Stimulated activated memory B cell treated with anti-CD40 and anti-IgM and Interleukin-4, amounts not matched to agents 10 μg/mL and 1 μg/mL and 100 μg/mL, for 72 hours (primary cell): ENCODE measurements at places on chromosomes 5 and 9.

- ATAC-seq: no peak
Measured at GRCh38 chr5:125274211-125274610, 527.8 kb upstream of the ZNF608 start.

GRCh38 chr5:172603251-172603806 is 37.7 kb upstream of the NEURL1B start:
- no peak for ATAC-seq

DNA sequence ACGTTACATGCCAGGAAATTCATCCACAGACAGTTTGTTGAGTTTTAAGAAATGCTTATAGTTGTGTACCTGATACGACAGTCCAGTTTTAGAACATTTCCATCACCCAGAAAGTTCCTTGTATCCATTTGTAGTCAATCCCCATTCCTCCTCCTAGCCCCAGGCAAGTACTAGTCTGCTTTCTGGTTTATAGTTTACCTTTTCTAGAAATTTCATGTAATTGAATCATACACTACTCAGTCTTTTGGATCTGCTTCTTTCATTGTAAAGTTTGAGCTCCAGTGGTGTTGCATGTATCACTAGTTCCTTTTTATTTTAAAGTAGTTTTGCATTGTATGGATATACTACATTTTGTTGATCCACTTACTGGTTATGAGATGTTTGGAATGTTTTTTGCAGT is 291.2 kb downstream of the AOPEP start:
- ATAC-seq: no peak

DNA sequence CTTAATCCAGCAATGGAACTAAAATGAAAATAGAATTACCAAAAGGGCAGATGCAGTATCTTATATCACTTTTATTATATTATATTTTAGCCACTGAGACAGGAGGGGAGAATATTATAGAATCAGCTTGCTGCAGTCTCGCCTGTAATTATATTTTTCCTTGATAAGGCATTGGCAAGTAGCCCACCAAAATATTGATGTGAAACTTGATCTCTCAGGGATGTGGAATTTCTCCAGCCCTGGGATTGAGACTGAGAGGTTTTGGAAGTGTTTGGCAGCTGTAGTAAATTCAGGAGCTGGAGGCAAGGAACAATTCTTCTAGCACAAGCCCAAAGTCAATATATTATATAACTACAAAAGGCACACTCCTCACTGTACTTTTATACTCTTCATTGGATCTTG is 142.1 kb upstream of the ADAMTSL1 start:
- no peak for ATAC-seq

- ATAC-seq: no peak
Measured at GRCh38 chr5:150138551-150139265, 16.9 kb downstream of the PDGFRB start.
